ENCODE measurements at places on chromosomes 4 and X. TPM values are rescaled to one million over a fixed set of nuclear protein-coding genes. Genes with fewer than 3 reads are reported as not detected.

DNA sequence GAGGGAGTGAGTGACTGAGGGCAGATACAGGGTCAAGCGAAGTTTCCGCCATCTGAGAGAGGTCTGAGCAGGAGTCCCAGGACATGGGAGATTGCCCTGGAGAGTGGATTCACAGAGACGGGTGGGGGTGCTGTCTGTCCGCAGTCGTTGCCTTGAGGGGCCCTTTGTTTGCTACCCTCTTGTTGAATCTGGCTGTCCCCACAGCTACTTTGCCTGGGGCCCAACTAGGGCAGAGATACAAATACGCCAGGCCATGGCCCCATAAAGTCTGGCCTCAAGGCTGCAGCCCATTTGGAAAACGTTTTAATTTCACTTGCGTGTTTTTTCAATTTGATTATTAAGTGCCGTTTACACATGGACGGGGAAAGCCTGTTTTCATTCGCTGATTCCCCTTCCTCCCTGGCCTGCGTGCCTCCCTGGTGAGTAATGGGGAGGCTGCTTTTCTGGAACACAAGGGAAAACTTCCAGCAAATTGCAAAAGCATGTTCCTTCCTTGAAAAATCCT is 134.4 kb downstream of the SMIM20 start:
- no peak for DNase-seq

Gene AFF2
- total RNA-seq: 0.17 TPM

GRCh38 chrX:133921086-133921485 is 64.3 kb downstream of the GPC3 start:
- DNase-seq: no peak

- no peak for DNase-seq
These were observed 108.3 kb downstream of the QRFPR start for GRCh38 chr4:121272526-121272925.

DNA sequence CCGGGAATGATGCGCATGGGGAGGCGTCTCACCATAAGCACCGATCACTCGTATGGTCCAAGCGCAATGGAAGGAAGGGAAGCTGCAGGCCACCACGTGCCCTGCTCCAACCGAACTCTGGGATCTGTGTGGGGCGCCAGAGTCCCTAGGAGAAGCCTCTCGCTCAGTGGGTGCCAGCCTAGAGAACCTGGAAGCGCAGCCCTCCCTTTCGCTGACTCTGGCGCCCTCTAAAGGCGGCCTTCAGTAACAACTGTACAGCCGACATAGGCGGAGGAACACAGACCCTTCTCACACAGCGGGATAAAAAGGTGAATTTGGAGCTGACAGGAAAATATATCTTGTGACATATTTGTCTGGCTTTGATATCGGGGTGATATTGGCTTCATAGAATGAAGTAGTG is 76.0 kb downstream of the INTS6L start:
- peak; percentile 20 for DNase-seq

DNA sequence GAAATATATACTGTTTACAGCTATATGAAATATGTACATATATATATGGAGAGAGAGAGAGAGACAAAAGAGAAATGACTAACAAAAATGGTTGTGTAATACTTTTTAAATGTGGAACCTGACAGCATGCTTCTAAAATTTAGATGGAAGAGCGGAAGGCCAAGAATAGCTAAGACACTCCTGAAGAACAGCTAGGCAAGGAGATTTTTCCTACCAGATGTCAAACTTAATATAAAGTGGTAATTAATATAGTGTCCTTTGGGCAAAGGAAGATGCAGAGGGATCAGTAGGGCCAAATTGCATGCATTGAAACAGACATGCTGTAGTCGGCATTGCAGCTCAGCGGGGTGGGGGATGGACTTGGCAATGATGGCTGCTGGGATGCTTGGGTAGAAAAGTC is 45.2 kb downstream of the ADD1 start:
- no peak for DNase-seq

- no peak for DNase-seq
These were observed 30.7 kb downstream of the HS3ST1 start for GRCh38 chr4:11397819-11398610.

DNA sequence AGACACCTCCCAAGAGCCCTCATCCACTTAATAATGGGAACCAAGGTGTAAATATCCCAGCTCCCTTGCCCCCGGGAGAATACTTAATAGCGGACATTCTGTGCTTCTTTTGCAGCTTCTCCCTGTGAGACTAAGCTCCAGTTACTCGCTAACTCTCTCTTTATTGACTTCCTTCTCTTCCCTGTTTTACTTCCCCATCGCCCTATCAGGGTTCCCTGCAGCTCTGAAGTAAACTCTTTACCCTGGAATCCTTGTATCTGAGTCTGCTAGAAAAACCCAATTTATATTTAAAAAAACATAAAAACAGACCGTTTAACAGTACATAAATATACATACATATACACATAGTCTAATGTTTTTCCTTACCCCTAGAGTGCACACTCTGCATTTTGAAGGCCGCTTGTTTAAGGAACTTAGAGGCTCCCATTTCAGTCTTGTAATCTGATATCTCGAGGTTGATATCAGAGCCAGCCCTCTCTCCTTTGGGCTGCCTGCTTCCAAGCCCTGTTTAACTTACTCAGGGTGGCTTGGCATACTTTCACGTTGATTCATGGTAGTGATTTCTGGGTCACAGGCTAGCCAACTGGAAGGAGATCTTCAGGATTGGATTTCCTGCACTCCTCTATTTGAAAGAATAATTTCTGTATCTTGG is 177.4 kb upstream of the SCML1 start:
- peak; percentile 53 for DNase-seq

- DNase-seq: no peak
These were observed 2.0 kb upstream of the CXorf66 start for GRCh38 chrX:139967300-139967699.

- DNase-seq: no peak
These were observed 30.0 kb downstream of the ZCCHC12 start for GRCh38 chrX:118853596-118853995.

Gene SMIM43
- total RNA-seq: not detected

Gene TTC29
- not detected for total RNA-seq

GRCh38 chr4:164890691-164891090 is 13.7 kb downstream of the APELA start:
- no peak for DNase-seq

GRCh38 chr4:174999407-174999806 is 81.2 kb downstream of the ADAM29 start:
- no peak for DNase-seq

- no peak for DNase-seq
These were observed 671.6 kb upstream of the BOD1L1 start for GRCh38 chr4:14299166-14299565.

Gene CT47B1
- not detected for total RNA-seq

DNA sequence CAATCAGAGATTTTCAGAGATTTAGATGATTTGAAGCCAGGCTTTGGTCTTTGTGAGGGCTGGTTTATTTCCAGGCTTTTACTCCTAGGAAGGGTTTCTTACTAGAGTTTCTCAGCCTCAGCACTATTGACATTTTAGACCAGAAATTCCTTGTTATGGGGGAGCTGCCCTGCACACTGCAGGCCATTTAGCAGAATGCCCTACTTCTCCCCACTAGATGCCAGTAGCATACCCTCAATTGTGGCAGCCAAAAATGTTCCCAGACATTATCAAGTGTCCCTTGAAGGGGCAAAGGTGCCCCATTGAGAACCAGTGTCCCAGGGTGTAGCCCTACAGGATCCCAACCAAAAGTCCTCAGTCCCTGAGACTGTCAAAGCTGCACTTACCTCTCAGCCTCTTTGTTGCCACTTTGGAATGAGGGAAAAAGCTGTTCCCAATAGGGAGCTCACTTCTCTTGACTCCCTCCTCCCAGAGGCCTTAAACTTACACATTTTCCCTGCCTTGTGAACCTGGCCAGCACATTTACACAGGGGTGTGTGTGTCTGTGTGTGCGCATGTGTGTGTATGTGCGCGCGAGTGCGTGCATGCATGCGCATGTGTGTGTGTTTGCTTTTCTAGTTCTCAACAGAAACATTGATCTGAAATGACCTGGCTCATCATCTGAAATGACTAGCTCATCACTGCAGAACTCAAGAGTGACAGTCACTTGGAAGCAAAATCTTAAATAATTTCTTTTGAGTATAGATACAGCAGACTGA is 231.4 kb downstream of the QDPR start:
- DNase-seq: no peak

Gene CFAP299
- total RNA-seq: not detected

Gene NSUN7
- total RNA-seq: 7.7 TPM

Gene ALB
- total RNA-seq: not detected

DNA sequence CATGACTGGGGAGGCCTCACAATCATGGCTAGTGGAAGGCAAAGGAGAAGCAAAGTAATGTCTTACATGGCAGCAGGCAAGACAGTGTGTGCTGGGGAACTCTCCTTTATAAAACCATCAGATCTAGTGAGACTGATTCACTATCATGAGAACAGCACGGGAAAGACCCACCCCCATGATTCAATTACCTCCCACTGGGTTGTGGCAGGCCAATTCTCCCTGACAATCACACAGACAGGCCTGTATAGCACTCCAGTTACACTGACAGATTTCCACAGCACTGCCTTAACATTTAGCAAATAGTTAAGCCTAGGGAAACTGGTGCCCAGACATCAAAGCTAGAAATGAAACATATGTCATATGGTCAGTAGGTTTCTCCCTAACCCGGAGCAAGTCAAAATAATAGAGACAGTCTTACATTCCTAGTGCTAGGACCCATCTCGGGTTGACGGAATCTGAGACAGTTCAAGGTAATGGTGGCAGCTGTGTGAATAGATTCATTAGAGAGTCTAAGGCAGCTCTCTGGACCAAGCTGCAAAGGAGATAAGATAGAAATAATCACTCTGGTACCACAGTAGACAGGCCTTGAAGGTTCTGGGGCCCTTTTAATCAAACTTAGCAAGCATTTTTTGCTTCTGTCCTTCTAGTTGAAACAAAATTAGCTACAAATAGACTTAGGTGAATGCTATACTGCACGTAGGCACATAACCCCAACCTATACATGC is 9.4 kb upstream of the HERC5 start:
- DNase-seq: no peak

DNA sequence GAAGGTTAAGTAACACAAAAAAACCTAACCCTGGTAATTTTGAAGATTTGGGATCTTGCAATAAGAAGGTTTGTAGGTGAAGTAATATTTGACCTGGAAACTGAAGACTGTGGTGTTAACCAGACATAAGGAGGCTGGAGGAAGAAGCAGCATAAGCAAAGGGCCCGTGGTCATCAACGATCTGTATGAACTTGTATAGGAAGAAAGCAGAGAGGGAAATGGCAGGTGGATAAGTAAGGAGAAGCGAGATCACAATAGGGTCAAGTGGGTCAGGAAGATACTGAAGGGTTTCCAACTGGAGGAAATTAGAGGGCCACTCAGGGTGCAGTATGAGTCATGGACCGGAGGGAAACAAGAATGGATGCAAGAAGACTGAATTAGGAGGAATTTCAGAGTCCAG is 103.8 kb upstream of the SORBS2 start:
- no peak for DNase-seq

- no peak for DNase-seq
These were observed 109.4 kb downstream of the GPR143 start for GRCh38 chrX:9656277-9656676.

DNA sequence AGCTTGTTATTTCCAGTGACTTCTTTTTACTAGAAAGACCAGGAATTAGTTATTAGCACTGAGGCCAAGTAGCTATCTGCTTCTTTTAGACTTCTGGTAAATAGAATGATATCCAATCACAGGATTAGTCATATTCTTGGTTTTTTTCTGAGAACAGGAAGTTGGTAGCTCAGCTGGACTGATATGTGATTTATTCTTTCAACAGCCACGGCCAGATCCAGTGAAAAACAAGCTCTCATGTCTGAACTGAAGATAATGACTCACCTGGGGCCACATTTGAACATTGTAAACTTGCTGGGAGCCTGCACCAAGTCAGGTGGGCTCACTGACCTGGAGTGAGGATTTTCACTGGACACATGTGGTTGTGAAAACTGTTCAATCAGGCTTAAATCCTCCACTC is 48.6 kb downstream of the PDGFRA start:
- peak; percentile 6 for DNase-seq

DNA sequence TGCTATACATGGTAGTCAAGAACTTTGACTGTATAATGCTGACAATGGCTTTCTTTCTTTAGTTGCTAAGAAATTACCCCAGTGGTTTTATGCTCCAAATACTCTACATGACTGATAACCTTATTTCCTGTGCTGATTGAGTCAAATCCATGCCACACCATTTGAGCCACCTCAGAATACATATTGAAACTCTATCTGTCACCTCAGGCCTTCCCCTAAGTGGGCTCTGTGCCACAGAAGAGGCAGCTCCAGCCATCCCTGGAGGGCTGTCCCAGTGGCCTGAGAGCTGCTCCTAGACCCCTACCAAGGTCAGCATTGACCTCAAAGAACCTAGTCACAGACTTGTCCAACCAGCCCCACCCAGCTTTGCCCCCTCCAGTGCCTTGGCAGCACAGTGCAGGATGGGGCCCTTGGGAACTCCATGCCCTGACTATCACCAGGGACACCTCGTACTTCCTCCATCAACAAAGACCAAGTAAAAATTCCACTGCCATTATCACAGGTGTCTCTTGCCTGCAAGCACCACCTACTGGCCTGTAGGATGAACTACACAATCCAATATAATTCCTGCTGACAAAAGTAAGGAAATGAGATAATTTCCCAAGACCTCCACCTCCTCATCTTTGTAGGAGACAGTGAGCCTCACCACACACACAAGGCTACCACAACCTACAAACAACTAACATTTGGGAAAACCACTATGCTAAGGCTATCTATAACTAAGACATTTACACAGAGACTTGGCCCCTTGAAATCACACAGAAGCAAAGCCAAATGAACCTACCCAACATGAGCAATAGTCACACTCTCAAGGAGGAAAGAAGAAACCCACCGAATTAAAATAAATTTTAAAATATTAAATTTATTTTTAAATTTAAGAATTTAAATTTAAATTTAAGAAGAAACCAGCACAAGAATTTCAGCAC is 239.9 kb downstream of the NKX6-1 start:
- peak; percentile 7 for DNase-seq
